ENCODE measurements at places on chromosomes 5 and 9. TPM values are rescaled to one million over a fixed set of nuclear protein-coding genes. Genes with fewer than 3 reads are reported as not detected.

DNA sequence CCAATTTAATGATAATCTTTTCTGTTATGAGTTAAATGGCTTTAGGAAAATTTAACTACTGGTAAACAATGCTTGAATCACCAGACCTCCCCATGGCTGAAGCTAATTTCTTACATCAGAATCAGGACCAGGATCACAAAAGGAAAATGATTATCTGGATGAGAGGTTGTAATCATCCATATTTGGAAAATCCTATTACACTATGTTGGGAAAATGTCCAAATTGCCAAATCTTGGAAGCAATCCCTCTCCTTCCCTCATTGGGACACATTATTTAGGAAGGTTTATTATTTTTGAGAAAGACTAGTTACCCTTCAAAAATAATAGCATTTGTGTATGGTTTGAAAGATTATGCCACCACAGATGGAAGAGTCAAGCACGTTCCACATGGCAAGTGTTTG lies 130.7 kb upstream of the MINAR2 start:
- H3K27ac ChIP-seq, result no peak overlapping the region
- no peaks in the 10 kb centered on the region for H3K4me1 ChIP-seq
- H3K27me3 ChIP-seq, result no peaks in the 10 kb centered on the region
- no peak overlapping the region for H3K4me3 ChIP-seq
- no peaks in the 10 kb centered on the region for H3K36me3 ChIP-seq

The IL12B gene
- total RNA-seq, result not detected

DNA sequence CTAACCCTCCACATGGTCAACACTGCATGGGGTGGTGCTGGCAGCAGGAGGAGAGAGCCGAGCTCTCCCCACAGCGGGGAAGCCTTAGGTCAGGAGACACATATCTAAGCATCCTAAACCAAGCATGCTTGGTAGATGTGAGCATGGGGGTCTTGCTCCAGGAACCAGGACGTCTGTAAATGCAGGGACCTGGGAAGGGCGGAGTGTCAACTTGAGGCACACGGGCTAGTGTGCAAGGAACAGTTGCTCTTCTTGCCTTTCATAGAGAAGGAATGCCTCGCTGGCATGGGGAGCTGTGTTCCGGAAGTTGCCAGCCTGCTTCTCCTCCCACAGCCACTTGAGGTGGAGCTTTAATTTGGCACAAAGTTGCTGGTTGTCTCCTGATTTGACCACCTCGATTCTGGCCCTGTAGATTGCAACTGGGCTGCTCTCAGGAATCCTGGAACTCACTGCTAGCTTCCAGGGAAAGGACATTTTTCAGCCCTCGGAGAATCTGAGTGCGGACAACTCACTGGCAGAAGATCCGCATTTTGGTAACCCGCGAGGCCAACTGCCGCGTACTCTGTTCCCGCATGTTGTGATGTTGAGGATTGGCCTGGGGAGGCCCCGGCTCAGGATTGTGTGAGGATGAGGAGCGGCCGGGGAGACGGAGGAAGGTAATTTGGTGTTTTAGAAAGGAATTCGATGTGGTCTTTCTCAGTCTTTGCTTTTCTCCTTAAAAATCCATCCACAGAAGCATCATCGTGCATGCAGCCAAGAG lies 370.3 kb upstream of the IRX1 start:
- no peak overlapping the region for H3K27ac ChIP-seq
- H3K27me3 ChIP-seq, result no peaks in the 10 kb centered on the region
- no peak for DNase-seq
- H3K36me3 ChIP-seq, result no peaks in the 10 kb centered on the region
- H3K4me3 ChIP-seq, result no peak overlapping the region
- no peaks in the 10 kb centered on the region for H3K4me1 ChIP-seq

DNA sequence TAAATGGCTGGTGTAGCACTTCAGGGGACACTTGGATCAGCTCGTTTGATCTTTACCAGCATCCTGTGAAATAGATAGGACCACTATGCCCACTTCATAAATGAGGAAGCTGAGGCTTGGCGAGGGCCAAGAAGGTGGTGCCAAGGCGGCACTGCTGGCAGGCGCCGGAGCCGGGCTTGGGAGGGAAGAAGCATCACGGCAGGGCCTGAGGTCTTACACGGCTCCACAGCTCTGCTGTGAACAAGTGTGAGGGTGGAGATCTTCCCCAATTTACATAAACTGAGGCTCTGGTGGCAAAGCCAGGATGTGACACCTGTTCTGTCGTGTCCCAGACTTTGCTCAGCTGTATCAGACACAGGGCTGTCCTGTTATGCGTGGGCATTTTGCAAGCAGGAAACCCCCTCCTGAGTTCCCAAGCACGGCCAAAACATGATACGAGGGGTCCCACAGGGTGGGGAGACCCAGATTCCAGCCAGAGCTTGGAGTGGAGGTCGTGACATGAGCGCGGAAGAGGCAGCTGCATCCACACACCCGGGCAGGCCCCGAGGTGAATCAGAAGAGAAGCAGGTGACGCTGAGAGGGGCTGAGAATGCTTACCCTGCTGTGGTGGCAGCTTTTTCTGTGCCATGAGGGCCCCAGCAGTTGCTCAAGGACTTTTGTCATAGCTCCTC lies 117.5 kb upstream of the BOD1 start:
- no peaks in the 10 kb centered on the region for H3K4me1 ChIP-seq
- no peak overlapping the region for H3K4me3 ChIP-seq
- no peaks in the 10 kb centered on the region for H3K36me3 ChIP-seq
- H3K27ac ChIP-seq, result no peak overlapping the region
- no peaks in the 10 kb centered on the region for H3K27me3 ChIP-seq
- DNase-seq, result no peak

- no peak overlapping the region for H3K27ac ChIP-seq
- H3K4me1 ChIP-seq, result no peaks in the 10 kb centered on the region
- H3K4me3 ChIP-seq, result no peak overlapping the region
- no peaks in the 10 kb centered on the region for H3K27me3 ChIP-seq
- H3K36me3 ChIP-seq, result no peaks in the 10 kb centered on the region
Measured at GRCh38 chr5:178649580-178649979, 22.7 kb upstream of the CLK4 start.

The SPINK7 gene
- not detected for total RNA-seq

DNA sequence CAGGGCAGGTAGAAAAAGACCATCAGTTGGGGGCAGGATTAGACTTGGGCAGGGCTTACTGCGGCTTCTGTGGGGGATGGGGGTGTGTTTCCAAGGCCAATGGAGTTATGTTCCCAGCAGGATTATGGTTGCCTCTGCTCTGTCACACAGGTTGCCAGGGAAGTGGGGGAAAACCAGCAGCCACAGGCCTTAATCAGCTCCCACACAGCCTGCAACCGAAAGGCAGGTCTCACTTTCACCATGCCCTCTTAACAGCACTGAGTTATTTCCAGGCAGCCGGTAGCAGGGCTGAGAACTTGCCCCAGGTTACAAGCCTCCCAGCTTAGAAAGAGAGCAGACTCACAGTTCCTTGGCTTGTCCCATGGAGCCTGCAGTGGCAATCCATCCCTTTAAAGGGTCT lies 205.5 kb downstream of the FGF10 start:
- no peak overlapping the region for H3K27ac ChIP-seq
- no peak overlapping the region for H3K4me3 ChIP-seq
- H3K27me3 ChIP-seq, result no peaks in the 10 kb centered on the region
- no peaks in the 10 kb centered on the region for H3K36me3 ChIP-seq
- no peaks in the 10 kb centered on the region for H3K4me1 ChIP-seq
- DNase-seq, result no peak

DNA sequence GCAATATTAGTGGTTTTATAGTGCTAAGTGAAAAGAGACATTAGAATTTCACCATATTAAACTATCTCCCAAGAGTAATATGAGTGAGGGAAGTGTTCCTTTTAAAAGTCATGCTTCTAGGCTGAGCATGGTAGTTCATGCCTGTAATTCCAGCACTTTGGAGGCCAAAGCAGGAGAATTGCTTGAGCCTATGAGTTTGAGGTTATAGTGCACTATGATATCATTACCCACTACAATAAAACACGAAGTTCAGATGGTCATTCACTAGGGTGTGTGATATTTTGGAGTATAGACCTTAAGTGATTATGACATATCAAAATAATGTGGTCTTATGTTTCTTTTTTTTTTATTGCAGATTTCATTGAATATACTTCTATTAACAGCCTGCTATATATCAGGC lies 6.7 kb downstream of the KIF2A start:
- H3K4me1 ChIP-seq, result peaks cover 2% of the 10 kb centered on the region
- no peaks in the 10 kb centered on the region for H3K36me3 ChIP-seq
- DNase-seq, result no peak
- H3K4me3 ChIP-seq, result no peak overlapping the region

- peaks cover 2% of the 10 kb centered on the region for H3K36me3 ChIP-seq
- peaks cover 12% of the 10 kb centered on the region for H3K4me1 ChIP-seq
- DNase-seq, result peak; percentile 87
- H3K27ac ChIP-seq, result peak overlapping the region; percentile 63
Measured at GRCh38 chr5:10719965-10720364, 41.1 kb downstream of the DAP start.

The COL23A1 gene
- not detected for total RNA-seq

DNA sequence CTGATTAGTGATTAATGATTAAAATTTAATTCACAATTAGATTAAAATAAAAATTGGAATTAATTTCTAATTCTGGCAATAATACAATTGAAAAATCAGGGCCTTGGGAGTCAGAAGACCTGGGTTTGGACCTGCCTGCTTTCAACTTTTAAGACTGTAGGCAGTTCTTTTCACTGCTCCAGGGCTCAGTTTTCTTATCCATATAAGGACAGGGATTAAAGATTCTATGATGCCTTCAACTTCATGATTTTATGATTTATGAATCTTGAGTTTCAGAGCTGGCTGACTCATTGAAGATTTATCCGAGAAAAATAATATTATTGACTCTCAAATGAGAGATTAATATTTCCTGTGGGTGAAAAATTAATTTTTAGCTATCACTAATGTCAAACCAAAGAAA lies 208.6 kb upstream of the ANKH start:
- DNase-seq, result no peak
- H3K4me3 ChIP-seq, result no peak overlapping the region
- H3K36me3 ChIP-seq, result no peaks in the 10 kb centered on the region
- no peak overlapping the region for H3K27ac ChIP-seq
- no peaks in the 10 kb centered on the region for H3K4me1 ChIP-seq
- H3K27me3 ChIP-seq, result no peaks in the 10 kb centered on the region

DNA sequence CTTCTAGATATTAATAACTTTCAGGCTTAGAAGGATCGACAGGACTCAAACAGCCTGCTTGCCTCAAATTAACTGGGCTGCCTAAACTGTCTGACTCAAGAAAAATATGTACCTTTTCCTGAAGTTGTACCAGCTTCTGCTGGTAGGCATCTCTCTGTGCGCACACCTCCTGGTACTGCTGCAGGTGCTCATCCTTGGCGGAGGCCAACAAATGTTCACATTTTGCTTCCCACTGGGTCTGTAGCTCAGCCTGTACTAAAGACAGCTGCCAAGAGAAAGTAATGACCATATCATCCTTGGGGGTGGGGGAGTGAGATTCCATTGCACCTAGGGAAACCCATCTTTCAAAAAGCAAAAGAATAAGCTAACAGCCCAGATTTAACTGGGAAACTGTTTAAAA lies 22.5 kb downstream of the SLC31A2 start:
- no peaks in the 10 kb centered on the region for H3K4me1 ChIP-seq
- H3K27ac ChIP-seq, result no peak overlapping the region
- H3K4me3 ChIP-seq, result no peak overlapping the region
- peaks cover 16% of the 10 kb centered on the region for H3K36me3 ChIP-seq
- DNase-seq, result no peak

DNA sequence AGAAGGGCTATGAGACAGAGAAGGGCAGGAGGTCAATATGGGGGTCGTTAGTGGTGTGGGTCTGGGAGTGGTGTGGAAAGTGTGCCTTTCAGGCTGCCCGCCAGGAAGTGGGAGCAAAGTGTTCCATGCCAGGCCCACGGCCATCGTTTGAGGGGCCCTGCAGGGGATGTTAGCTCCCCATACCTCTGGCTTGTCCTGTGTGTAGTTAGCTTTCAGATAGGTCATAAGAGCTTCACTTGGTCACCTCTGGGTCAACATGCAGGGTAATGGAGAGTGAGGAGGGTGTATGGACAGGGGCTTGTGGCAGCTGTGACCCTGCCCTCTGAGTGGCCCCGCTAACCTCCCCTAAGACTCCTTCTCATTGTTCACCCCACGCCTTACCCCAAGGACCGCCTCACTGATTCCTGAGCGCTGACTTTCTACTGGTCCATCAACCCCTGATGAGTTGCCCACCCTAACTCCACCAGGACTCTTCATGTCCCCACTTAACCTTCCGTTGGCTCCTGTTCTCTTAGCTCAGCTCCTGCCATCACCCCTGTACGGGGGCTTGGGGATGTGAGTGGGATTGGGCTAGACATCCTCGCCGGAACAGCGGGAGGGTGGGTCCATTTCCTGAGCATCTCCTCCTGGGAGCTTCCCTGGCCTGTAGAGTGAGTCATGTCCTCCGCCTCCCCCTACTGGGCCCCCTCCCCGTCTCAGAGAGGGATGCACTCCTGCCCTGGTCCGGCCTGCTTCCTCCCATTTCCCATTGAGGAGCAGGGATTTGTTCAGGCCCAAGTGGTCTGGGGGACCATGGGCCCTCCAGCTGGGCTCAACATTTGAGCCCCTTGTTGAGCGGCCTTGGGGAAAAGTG lies 125.7 kb downstream of the FGF18 start:
- H3K27me3 ChIP-seq, result peaks cover 2% of the 10 kb centered on the region
- no peak overlapping the region for H3K4me3 ChIP-seq
- no peak overlapping the region for H3K27ac ChIP-seq
- H3K4me1 ChIP-seq, result no peaks in the 10 kb centered on the region
- no peak for DNase-seq

The MSX2 gene
- total RNA-seq, result 1.3 TPM

DNA sequence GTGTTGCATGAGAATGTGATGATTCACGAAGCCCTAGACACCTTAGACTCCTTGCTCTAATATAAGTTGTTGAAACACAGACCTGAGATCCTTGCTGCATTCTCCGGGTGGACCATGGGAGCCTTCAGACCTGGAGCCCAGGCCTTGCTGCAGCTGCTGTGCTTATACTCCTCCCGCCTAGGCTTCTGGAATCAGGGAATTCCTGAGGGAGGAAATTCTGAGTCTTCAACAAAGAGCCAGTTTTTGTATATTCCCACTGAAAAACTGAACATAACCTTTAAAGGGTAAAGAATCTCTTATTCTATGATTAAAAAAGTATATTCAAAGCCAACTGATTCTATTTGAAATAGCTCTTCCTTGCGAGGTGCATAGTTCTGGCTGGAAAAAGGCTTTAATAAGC lies 245.1 kb upstream of the ELAVL2 start:
- no peaks in the 10 kb centered on the region for H3K4me1 ChIP-seq
- no peaks in the 10 kb centered on the region for H3K27me3 ChIP-seq
- no peak overlapping the region for H3K27ac ChIP-seq

The IFNB1 gene
- 0.17 TPM for total RNA-seq

- H3K27me3 ChIP-seq, result no peaks in the 10 kb centered on the region
- H3K4me1 ChIP-seq, result no peaks in the 10 kb centered on the region
- no peak overlapping the region for H3K4me3 ChIP-seq
- no peaks in the 10 kb centered on the region for H3K36me3 ChIP-seq
Measured at GRCh38 chr9:80070071-80070742, 498.4 kb downstream of the TLE4 start.
